Mesenchymal stem cell (in vitro differentiated cells and primary cell): ENCODE measurements at places on chromosomes 6 and 20.

GRCh38 chr6:67694127-67694526, 941.0 kb upstream of the ADGRB3 start:
- no peak for DNase-seq

DNA sequence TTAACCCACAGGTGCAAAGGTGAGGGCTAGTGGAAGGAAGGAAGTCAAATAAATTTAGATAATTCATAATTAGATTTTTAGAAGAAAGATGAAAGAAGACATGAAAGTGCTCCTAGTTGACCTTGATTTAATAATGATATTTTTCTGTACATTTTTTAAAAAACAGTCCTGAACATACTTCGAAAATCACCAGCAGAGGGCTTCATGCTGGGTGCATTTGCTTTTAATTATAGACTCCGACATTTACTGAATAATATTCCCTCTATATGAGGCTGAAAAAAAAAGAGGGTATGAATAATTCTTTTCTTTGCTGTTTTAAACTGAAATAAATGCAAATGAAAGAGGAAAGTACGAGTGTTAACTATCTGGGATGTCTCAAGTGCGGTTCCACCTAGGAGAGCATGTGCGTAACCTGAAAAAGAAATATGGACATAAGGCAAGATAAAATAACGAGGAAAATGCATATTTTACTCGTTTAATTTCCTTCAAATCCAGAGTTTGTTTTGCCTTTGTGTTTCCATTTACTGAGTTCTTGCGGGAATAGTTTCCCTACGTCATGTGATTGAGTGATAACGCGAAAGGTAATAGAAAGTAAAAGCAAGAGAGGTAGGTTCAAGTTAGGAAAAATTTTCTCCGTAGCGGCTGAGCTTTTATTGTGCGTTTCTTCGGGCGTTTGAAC, 3.1 kb upstream of the TFAP2B start:
- peak; percentile 9 for DNase-seq

DNA sequence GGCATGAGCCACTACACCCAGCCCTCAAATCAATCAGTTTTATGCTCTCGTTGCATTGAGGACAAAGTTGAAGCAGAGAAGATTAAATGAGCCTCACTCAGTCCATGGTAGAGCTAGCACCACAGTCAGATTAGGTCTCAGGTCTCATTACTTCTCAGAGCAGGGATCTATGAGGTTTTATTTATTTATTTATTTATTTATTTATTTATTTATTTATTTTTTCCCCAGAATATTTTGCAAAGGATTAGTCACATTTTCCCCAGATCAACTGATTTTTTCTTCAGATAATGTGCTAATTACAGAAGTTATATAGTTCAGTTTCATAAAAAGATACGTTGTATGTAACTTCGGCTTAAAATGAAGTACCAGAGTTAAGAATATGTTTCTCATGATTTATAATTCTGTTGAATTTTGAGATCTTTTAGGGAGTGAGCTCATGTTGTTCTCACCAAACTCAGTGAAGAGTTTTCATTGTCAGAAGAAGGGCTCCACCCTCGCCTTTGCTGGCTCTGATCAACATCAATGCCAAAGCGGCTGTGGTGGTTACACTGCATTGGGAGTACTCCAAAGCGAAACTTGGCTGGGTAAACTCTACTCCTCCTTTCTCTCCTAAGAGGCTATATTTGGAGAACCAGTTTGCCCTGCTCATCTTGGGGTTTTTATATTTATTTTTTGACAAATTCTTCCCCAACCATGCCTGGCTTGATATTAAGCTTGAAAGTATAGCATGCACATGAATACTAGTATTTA, 12.9 kb upstream of the ID4 start:
- DNase-seq, result no peak

- DNase-seq, result no peak
Observed at GRCh38 chr6:5753209-5753608, 253.5 kb downstream of the NRN1 start.

- DNase-seq, result peak; percentile 55
Observed at GRCh38 chr6:105263685-105264610, 84.1 kb upstream of the POPDC3 start.

DNA sequence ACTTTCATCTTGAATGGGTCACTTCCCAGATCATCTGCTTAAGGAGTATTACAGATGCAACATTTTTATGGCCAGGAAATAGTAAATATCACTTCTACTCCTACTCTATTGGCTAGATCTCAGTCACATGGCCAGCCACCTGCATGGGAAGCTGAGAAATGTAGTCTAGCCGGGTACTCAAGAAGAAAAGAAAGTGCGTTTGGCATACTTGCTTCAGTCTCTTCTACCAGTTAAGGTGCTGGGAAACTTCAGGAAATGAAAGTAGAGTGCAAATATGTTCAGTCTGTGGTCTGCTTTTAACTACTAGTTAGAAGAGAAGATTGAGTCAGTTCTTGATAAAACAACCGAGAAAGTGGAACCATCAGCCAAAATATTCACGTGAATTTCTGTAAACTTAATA, 129.2 kb downstream of the PDSS2 start:
- DNase-seq, result no peak

DNA sequence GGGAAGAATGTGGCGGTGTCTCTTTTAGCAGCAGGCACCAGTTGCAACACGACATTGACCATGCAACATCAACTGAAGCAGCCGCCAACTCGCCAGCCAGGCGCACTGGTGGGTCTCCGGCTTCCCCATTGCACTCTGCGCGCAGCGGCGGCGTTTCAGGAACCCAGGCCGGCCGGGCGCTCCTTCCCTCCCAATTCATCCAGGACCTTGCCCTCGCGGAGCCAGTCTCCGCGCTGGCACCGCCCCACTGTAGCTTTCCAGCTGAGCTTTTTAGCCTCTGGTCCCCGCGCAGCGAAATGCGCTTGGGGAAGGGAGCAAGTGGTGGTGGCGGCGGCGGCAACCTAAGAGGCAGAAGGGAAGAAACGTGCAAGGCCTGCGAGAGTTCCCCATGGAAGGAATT, 297.9 kb upstream of the RIMS1 start:
- no peak for DNase-seq

- no peak for DNase-seq
Observed at GRCh38 chr6:148980234-148980633, 233.4 kb downstream of the UST start.

- no peak for DNase-seq
Observed at GRCh38 chr6:150876598-150876997, 11.1 kb downstream of the MTHFD1L start.

- DNase-seq, result no peak
Observed at GRCh38 chr20:63393566-63393965, 32.4 kb upstream of the CHRNA4 start.

GRCh38 chr6:166253281-166253681, 54.9 kb downstream of the PRR18 start:
- DNase-seq, result no peak

- DNase-seq, result peak; percentile 80
Observed at GRCh38 chr20:32752458-32753250, 9.4 kb upstream of the COMMD7 start.

DNA sequence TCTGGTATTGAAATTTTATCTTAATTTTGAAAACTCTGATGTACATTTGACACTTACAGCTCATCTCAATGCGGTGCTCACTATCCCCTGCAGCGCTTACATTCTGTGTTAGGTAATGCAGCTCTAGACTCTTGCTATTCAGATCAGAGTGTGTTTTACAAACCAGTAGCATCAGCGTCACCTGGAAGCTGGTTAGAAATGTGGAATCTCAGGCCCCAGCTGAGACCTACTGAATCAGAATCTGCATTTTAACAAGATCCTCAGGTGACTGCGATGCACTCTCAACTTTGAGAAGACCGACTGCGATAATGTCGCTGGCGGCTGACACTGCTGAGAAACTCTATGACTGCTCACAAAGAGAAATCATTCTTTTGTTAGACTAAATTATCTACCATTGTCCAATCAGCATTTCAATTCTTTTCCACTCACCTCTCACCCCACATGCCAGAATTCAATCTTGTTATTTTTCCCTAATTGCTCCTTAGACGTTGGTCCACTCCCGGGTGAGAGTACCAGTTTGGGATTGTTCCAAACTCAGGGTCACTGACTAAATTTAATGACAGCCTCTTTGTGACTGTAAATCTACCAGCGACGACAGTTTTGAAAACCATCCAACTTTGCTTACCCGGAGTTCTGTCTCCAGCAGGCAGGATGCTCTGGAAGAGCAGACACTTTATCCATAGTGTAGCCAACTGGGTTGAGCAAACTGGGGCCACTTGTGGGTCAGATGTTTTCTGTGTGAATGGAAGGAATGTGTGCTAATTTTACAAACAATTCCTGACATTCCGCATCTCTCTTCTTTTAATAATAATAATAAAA, 140.1 kb upstream of the BTBD3 start:
- peak; percentile 36 for DNase-seq
